ENCODE measurements at places on chromosomes 12 and 14.

DNA sequence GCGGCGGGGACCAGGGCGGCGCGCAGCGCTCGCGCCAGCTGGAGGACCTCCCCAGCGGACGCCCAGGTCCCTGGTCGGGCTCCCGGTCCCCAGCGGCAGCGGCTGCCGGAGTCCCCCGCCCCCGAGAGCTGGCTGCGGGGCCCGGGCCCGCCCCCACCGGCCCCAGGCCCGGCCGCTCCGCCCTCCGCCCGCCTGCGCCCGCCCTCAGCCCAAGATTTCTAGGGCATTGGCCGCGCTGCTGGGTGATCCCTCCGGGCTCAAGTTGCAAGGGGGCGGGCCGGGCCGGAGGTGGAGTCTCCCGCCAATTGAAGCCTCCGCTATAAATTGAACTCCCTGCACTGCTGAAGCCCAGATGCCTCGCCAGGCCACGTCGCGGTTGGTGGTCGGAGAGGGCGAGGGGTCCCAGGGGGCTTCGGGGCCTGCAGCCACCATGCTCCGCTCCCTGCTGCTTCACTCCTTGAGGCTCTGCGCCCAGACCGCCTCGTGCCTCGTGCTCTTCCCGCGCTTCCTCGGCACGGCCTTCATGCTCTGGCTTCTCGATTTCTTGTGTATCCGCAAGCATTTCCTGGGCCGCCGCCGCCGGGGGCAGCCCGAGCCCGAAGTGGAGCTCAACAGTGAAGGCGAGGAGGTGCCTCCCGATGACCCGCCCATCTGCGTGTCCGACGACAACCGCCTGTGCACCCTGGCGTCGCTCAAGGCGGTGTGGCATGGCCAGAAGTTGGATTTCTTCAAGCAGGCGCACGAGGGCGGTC is at the start of gene DIO3:
Gene DIO3 (plus strand): TSS at position 351 of the 752 bp plus-strand sequence.
- no peak for DNase-seq

GRCh38 chr12:65761301-65761700 is 63.0 kb upstream of the HMGA2 start:
- no peak for DNase-seq

DNA sequence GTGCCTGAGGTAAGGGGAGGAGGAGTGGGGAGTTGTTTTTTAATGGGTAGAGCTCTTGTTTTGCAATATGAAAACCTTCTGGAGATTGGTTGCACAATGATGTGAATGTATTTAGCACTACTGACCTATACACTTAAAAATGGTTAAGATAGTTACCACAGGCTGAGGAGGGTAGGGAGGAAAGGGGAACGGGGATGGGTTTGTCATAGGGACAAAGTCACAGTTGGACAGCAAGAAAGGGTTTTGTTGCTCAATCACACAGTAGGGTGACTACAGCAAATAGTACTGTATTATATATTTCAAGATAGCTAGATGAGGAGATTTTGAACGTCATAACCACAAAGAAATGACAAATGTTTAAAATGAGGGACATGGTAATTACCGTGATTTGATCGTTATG is 1562.4 kb downstream of the AACS start:
- DNase-seq, result no peak

DNA sequence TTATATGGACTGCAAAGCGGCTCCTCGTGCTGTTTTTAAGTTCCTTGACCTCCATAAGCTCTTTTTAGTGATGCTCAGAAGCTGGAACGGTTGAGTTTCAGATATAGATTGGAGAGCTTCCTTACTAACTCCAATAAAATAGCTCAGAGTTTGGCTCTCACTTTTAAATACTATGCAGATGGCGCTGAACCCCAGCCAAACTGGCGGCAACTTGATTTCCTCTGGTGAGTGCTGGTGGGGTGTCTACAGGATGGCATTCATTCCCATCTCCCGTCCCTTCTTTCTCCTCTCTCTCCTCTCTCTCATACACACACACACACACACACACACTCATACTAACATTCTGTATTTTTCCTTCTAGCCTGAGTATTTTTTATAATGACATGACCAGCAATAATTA is 346.3 kb downstream of the ETNK1 start:
- no peak for DNase-seq

- DNase-seq, result no peak
Measured at GRCh38 chr14:21631084-21631483, 3.7 kb downstream of the OR10G2 start.

DNA sequence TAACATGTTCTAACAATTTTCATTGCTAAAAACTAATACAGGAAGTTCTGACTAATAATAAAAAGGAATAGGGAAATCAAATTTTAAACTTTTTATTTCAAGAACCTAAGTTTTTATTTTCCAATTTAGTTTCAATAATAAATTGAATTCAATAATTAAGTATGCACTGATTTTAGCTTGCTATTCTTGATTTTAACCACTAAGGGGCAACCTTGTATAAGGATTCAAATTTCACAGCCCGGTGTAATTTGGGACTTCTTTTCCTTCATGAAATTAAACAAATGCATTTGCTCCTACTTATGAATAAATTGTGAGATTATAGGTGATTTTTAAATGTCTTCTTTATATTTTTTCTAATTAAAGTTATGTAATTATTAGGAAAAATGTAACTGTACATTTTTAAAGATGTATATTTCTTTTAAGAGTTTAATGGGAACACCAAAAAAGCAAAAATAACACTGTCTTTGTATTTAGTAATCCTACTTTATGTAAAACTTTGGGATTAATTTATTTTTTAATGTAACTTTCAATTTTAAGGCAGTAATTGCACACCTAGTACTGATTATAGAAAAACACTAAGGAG is 241.4 kb upstream of the PDZRN4 start:
- DNase-seq, result no peak

DNA sequence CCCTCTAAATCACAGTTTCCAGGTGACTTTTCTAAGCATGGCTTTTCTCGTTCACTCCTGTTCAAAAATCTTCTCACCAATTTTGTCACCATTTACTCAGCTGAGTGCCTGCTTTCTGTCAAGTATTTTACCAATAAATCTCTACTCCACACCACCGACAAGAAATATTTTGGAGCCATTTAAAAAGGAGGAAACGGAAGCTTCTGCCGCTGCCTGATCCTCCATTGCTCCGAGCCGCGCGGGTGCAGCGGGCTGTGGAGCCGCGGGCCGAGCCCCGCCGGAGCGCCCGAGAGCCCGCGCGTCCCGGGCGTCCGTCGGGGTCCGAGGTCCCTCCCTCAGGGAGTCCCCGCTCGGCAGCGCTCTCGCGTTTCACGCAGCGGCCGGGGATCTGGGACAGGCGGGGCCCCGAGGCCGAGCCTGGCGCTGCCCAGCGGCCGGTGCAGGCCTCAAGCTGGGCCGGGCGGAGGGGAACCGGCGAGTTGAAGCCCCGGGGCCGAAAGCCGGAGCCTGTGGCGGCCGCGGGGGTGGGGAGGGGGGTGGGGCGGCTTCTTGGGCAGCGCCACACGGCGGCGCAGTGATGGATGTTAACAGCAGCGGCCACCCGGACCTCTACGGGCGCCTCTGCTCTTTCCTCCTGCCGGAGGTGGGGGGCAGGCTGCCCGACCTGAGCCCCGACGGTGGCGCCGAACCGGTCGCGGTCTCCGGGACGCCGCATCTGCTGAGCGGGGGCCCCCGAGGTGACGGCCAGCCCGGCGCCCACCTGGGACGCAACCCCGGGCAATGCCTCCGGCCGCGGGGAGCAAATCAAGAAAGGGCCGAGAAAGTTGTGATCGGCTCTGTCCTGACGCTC is 1.1 kb upstream of the HEBP1 start:
- peak; percentile 17 for DNase-seq

All from activated T-cell treated with anti-CD3 and anti-CD28 coated beads for 1 hour (primary cell).